ENCODE measurements at places on chromosomes 7 and 10.

- peak; percentile 39 for DNase-seq
These were observed 93.1 kb downstream of the BMPER start for GRCh38 chr7:33998476-33998875.

GRCh38 chr7:89666136-89666835 lies 488.0 kb upstream of the STEAP1 start:
- peak; percentile 1 for DNase-seq

- no peak for DNase-seq
These were observed 25.5 kb downstream of the WDR86 start for GRCh38 chr7:151384352-151384697.

DNA sequence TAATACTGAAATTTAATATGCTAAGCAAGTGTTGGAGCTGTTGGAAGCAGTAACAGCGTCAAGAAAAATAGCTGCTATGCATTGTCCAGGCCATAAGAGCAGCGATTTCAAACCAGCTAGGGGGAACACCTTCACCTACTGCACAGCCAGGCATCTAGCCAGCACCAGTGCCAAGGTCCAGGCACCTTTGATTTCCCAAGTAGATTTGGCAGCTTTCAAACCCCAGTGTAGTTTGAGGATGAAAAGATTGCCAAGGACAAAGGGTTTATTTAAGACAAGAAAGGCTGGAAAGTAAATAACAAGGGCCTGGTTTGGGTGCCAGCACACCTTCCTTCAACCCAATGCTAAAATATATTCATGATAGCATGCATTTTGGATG lies 65.4 kb upstream of the ZNF92 start:
- no peak for DNase-seq

DNA sequence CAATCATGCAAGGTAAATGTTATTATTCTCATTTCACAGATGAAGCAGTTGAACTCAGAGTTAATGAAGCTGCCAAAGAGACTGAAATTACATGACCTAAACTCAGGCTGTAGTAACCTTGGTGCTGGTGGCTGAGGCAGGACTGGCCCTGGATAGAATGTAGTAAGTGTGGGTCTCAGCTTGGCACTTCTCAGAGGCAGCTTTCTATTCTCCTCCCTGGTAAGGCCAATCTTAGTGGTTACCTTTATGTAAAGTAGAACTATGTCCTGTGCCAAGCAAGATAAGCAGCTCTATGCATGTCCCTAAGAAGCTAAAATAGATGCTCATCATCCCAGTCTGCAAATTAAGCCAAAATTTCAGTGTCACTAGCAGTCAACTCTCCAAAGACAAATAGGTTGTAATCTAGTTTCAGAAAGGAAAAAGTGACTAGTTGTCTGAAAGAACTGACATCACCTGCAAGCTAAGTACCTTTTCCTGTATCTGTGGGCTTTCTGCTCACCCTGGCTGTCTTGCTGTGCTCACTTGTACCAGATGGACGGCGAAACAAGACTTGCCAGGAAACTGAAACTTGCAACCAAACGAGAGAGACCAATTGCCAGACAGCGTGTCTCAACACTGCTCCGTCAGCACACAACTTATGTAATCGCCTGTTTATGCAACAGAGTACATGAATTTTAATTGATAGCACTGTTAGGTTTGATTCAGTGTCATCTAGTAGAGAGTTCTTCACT lies 43.7 kb downstream of the CH25H start:
- DNase-seq, result no peak

GRCh38 chr10:43420369-43421200 lies 11.6 kb upstream of the HNRNPF start:
- peak; percentile 91 for DNase-seq

GRCh38 chr7:98724591-98724990 lies 107.5 kb downstream of the NPTX2 start:
- no peak for DNase-seq

DNA sequence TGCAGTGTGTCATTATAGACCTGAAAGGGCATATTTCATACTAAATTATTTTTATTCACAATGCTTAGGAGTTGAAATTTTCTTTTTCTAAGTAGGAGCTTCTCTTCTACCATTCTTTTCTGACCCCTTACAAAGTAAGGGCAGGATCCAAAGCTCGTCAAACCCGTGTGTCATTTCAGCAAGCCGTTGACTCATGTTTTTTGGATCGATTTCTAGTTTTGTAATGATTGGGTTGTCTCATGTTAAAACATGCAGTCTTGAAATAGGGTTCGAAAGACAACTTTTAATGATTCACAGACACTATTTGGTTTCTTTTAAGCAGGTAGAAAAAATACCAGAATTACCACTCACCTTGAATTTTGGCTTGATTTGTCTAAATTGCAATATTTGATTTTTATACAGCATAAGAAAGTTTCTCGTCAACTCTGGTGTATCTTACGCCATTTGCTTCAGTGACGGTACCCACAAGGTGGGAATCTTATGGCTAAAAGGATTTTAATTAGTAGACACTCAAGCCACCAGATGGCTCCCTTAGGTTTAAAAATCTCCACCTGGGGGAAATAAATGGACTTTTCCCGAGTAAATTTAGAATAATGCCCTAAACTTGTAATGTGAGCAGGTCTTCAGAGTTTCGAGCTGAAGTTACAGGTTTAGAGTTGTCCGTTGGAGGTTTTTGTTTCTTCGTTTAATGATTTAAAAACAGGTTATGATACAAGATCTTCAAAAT lies 283.4 kb downstream of the CCDC3 start:
- peak; percentile 64 for DNase-seq

GRCh38 chr7:55912748-55913158 lies 25.5 kb downstream of the ZNF713 start:
- peak; percentile 24 for DNase-seq

GRCh38 chr7:45884136-45884535 lies 4.2 kb upstream of the IGFBP1 start:
- DNase-seq, result no peak

- DNase-seq, result no peak
These were observed 13.4 kb downstream of the LRRC18 start for GRCh38 chr10:48926255-48926654.
